Stimulated activated CD8-positive, alpha-beta memory T cell treated with anti-CD3 and anti-CD28 coated beads, Interleukin-4, amount 100 ng/mL, for 48 hours (primary cell): ENCODE measurements at places on chromosomes 5 and 9.

- no peak for DNase-seq
Measured at GRCh38 chr9:33393581-33393980, 8.8 kb downstream of the AQP7 start.

GRCh38 chr5:32639943-32640342 lies 54.6 kb downstream of the SUB1 start:
- DNase-seq: no peak

GRCh38 chr9:2502760-2503159 lies 118.8 kb upstream of the VLDLR start:
- DNase-seq: no peak

DNA sequence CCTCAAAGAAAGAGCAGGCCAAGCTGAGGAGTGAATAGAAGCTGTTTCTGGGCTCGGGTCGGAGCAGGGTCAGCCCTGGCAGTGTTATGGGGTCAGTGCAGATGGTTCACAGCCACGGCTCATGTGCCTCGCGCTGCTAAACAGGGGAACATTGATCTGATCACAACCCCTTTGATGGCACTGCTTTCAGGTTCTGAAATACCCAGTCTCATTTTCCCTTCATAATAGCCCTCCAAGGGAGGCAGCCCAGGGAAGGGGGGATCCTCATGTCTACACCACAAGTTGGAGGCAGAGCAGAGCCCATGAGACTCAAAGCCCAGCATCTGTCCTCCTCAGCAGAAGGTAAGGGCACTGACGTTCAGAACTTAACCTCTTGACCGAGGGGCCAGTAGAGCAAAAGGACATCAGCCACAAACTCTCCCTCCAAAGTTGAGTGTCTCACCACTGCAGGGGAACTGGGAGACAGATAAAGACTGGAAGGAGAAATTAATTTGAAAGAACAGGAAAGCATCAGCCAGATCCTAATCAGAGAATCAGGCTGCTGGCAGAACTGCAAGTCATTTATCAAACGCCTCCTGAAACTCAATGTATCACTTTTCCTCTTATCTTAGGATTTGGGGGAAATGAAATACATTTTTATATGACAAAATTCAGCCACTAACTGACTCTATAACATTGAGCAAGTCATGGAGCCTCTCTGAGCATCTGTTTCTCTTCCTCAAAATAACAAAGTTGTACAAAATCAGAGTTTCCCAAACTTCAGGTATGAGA lies 110.6 kb downstream of the SH3TC2 start:
- DNase-seq: no peak

- DNase-seq: no peak
Measured at GRCh38 chr9:15203581-15203980, 103.4 kb downstream of the TTC39B start.

GRCh38 chr5:58081435-58081834 lies 378.5 kb downstream of the PLK2 start:
- no peak for DNase-seq

DNA sequence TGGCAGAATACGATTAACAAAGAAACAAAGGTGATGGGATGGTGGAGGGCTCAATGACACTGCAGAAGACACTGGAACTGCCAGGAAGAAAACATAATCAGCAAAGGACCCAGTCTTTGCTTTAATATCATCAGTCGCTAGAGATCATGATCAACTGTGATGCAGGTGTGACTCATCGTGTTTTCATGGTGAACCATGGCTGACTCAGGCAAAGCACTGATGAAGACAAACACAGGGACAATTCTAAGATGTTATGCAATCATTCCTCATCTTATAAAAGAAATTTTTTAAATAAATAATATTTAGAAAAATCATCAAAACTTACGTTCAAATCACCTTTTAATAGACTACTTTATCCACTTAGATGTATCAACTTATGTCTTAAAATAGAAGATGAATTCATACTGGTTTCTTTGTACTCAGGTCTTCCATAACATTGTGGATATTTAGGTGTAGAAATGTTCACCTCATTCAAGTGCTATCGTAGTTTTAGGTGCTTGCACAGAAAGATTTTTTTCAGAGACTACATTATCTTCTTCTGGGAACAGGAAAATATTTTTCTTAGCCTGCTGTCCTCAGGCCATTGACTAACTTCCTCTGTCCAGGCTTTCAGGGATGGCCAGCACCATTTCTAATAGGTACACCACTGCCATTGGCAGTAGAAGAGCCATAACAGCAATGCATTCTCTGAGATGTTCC lies 673.4 kb upstream of the MEF2C start:
- no peak for DNase-seq

DNA sequence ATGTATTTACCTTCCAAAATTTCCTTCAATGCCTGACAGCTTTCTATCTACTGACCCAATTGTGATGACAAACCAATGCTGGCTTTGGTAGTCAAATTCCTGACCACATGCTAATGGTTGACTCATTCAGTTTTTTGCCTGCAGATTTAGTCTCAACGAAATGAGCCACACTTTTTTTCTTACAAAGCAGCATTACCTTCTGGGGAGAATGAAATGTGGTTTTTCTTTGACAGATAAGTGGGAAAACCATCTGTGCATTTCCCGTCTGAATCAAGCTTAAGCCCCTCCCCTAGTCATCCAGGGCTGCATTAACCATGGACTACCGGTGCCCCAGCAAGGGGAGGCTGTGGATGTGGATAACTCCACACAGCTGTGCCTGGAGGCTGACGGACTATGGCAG lies 99.6 kb upstream of the TAF11L2 start:
- no peak for DNase-seq

GRCh38 chr5:79318935-79319614 lies 83.1 kb downstream of the JMY start:
- no peak for DNase-seq

- DNase-seq: no peak
Measured at GRCh38 chr5:74623748-74624408, 16.6 kb downstream of the ENC1 start.

DNA sequence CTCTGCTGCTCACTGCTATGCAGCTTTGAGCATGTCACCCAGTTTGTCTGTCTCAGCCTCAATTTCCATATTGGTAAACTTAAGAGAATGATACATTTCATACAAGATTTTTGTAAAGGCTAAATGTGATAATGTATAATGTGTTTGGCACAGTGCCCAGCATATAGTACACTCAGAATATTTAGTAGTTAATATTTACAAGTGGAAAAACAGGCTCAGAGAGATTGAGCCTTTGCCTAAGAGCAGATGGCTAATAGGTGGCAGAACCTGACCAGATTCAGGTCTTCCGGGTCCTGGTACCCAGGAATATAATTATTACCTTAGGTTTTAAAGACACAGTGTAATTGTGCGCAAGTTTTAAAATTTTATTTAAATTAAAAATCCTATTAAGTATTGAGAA lies 46.8 kb upstream of the KIAA1958 start:
- DNase-seq: no peak

DNA sequence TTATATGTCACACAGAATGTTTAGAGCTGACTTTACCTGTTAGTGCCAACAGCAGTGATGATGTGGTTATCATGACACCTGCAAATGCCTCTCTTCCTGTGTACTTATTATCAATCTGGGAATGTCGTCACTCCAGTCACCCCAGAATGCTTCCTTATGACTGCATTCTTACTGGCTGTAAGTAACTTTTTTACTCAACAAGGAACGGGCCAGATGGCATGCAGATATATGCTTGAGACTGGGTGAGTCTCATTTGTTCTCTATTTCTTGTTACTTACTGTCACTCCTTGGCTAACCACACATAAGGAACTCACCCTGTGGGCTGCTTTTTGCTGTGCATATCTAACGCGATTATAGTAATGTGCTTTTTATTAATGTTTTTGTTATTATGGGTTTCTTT lies 385.5 kb upstream of the MEF2C start:
- no peak for DNase-seq

DNA sequence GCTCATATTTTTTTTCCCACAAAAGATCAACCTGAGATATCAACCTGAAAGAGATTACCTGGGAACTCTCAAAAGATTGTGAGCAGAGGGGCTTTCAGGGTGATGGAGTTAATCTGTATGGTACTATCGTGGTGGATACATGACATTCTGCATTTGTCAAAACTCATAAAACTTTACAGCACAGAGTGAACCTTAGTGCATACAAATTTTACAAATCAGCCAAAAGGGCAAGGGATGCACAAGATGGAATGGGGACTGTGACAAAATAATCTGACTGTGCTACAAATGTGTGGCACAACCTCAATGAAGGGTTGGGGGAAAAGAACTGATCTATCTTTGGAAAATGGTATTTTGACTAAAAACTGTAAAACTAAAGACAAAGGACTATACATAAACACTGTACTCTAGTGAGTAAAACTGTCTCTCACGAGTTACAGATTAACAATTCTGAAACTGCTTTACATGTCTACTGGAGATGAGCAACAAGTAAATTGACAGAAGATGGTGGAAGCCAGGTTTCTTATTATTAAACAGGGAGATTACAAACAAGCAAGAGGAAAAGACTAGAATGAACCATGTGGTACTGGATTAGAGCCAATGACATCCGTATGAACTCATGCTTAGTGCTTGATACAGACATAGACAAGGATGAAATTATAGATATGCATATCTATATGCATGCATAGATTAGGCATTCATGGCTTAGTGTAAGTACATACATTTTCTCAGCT lies 24.8 kb upstream of the RLN1 start:
- no peak for DNase-seq

DNA sequence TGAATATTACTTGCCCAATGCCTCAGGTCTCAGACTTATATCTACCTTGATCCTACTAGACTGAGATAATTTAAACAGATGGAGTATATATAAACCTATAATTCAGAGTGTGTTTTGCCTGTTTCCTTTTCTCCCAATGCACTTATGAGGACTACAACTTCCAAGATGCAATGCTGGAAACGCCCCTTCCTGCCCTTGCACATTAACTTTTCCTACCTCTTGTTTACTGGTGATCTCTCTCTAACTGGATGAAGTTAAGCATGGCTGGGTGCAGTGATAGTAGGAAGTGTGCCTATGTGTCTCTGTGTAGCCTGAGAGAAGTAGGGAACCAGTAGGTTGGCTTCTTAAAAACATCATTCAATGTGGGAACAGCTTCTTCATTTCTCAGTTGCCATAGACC lies 115.2 kb downstream of the SVEP1 start:
- DNase-seq: no peak

DNA sequence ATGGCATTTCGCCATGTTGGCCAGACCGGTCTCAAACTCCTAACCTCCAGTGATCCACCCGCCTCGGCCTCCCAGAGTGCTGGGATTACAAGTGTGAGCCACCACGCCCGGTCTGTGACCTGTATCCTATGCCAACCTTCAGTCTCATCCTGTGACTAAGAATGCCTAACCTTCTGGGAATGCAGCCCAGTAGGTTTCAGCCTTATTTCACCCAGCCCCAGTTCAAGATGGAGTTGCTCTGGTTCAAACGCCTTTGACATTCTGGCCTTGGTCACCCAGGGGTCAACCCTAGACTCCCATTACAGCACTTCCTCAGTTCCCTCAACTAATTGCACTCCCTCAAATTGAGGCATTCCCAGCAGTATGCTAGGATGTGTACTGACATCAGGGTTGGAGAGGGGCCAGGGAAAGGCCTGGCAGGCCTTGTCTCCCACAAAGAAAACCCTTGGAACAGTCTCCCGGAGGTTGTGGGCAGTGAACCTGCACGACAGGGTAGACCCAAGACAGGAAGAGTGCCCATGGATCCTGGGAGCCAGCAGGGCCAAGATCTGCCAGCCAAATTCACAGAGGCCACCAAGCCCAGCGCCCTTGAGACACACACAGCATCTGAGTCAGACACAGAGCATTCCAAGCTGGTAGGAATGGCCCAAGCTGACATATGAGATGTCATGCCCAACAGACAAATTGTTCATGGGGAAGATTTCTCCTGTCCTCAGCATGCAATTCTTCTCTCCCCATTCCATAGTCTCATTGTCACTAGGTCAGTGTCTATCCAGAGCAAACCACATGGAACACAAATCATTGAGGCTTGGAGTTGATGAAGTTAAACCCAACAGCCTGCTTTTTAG lies 24.9 kb upstream of the SMU1 start:
- no peak for DNase-seq

GRCh38 chr5:83827111-83827557 lies 106.5 kb upstream of the HAPLN1 start:
- DNase-seq: no peak

- DNase-seq: no peak
Measured at GRCh38 chr5:10432059-10433008, 9.3 kb upstream of the ROPN1L start.

- DNase-seq: no peak
Measured at GRCh38 chr5:96096724-96097123, 135.1 kb upstream of the ELL2 start.

GRCh38 chr5:172541099-172541772 lies 86.9 kb upstream of the SH3PXD2B start:
- no peak for DNase-seq

- no peak for DNase-seq
Measured at GRCh38 chr5:9733486-9733885, 103.3 kb upstream of the TAS2R1 start.

DNA sequence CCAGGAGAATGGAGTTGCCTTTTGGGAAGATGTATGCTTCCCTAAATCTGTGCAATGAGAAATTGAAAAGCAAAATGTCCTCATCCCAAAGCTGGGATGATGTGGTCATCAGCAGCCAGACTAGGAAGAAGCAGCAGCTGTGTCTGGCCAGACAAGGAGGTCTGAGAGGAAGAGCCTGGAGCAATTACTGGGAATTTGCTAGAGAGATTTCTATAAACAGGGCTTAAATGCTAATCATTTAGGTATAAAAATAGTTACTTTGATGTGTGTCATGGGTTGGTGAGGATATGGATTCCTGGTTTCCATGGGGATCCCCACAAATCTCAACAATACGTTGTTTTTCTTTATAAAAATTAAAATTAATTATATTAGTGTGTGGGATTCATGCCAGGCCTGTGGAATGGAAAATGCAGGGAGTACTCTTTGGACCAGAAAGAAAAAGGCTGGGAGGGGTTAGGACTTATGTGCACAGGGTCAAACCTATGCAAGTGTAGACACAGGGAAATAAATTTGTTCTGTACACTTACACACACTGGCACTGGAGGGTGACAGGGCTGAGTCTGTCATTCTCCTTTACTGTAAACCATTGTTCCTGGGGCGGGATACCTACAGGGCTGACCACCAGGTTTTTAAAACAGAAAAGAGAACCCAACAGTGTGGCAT lies 58.7 kb upstream of the TRPC7 start:
- no peak for DNase-seq

DNA sequence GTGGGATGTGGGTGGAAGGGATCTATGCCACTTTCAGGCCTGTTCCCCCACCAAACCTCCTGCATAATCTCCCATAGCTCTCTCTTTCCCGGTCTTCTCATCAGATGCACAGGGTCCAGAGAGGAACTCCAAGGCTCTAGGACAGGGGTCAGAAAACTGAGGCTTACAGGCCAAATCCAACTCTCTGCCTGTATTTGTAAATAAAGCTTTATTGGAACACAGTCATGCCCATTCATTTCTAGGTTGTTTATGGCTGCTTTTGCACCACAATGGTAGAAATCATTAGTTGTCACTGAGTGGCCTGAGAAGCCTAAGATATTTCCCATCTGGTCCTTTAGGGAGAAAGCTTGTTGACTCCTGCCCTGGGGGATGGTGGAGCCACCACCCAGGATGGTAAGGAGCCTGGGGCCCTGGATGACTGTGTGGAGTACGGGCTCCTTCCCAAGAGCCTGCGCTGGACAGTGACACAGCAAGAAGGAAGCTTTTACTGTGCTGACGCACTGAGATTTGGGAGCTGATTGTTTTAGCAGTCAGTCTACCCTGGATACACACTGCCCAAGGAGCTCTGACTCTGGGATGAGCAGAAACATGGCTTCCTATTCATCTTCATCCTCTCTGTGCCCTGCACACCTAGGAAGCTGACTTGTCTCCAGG lies 64.0 kb upstream of the RAPGEF1 start:
- no peak for DNase-seq
